Foreskin melanocyte (primary cell): ENCODE measurements at places on chromosomes 11 and 22.

GRCh38 chr22:50014655-50015401 is 2.3 kb upstream of the IL17REL start:
- no peak for DNase-seq

DNA sequence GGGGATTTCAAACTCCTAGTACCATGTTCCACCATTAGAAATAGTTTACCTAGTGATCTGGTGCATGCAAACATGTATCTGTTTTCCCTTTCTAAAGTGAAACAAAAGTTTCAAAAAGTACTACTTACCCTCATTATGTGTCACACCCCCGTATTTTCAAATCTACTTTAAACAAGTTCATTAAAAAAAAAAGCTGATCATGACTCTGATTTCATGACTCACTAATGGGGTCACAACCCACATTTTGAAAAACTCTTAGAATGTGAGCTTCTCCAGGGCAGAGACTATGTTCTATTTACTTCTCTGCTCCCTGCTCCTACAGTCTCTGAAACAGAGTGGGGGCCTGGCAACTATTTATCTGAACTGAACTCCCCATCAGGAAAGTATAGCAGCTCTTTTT is 18.2 kb downstream of the CHRM1 start:
- DNase-seq: no peak

GRCh38 chr11:617912-618682 is 2.3 kb upstream of the IRF7 start:
- no peak for DNase-seq

- DNase-seq: peak; percentile 62
Measured at GRCh38 chr11:82867495-82868082, 32.6 kb downstream of the PRCP start.

- no peak for DNase-seq
Measured at GRCh38 chr11:76790251-76790650, 7.1 kb downstream of the TSKU start.

- no peak for DNase-seq
Measured at GRCh38 chr11:107661656-107662055, 50.2 kb downstream of the SLN start.

- no peak for DNase-seq
Measured at GRCh38 chr11:129605815-129606214, 209.8 kb upstream of the TMEM45B start.

- DNase-seq: no peak
Measured at GRCh38 chr22:49317369-49317768, 510.3 kb downstream of the BRD1 start.

DNA sequence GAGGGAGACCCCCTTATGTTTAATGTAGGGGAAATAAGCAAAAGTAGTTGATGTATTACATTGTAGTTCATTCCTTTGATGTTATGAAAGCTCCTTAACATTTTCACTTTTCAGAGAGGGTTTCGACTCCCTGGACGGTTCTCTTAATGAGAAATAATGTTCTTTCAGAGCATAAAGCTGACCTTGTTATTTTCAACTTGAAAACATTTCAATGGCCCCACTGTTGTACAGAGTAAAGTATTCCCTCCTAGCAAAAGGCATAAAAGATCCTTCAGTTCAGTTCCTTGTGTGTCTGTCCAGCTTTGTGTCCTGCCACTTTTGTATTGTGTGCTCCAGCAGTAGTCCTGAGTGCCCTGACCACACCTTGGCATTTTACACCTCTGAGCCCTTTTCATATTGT is 63.9 kb downstream of the UVRAG start:
- peak; percentile 77 for DNase-seq

- DNase-seq: no peak
Measured at GRCh38 chr22:36486619-36487384, 5.4 kb upstream of the TXN2 start.

DNA sequence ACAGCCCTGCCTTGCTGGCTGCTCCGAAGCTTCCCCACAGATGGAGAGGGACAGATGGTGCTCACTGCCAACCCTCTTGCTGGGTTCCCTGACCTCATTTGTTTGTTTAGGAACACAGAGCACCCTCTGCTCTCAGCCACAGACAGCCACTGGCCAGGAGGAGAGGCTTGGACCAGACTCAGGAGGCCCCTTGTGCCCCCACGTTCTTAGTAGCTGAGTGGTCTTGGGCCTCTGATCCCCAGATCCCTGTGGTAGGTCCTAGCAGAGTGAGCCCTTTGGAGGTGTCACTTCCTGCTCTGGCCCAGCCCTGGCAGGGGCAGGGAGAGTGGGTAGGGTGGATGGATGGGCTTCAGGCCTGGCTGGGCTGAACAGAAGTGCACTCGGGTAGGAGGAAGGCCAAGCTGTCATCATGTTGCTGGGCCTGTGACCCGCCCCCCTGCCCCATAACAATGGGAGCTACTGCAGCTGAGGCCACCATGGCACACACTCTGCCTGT is 84.0 kb downstream of the DHCR7 start:
- DNase-seq: no peak

GRCh38 chr11:5284637-5285036 is 14.9 kb upstream of the HBE1 start:
- no peak for DNase-seq

GRCh38 chr11:67634366-67635230 is 4.9 kb upstream of the NUDT8 start:
- no peak for DNase-seq

DNA sequence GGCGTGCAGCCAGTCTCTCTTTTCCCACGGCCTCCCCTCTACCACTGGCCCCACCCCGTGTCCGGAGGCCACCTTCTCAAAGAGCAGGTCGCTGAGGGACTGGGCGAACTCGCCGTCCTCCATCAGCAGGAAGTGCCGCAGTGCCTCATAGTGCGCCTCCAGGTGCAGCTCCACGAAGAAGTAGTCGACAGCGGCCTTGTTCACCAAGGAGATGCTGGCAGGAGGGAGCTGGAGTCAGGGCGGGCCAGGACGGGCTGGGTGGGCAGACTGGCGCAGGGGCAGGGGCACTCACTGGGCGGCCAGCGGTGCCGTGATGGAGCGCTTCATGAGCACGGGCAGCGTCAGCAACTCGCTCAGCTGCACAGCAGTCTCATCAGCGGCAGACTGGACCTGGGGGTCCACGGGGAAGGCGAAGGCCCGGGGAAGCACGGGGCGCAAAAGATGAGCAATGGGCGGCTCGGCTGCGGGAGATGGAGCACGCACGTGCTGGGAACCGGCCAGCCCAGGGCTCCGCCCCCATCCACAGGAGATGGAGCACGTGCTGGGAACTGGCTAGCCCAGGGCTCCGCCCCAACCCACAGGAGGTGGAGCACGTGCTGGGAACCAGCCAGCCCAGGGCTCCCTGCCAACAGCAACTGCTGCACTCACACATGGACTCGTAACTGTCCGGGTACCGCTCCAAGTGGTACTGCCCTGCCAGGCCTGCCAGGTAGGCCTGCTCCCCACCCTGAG is 18.4 kb downstream of the SELENOO start:
- peak; percentile 45 for DNase-seq

DNA sequence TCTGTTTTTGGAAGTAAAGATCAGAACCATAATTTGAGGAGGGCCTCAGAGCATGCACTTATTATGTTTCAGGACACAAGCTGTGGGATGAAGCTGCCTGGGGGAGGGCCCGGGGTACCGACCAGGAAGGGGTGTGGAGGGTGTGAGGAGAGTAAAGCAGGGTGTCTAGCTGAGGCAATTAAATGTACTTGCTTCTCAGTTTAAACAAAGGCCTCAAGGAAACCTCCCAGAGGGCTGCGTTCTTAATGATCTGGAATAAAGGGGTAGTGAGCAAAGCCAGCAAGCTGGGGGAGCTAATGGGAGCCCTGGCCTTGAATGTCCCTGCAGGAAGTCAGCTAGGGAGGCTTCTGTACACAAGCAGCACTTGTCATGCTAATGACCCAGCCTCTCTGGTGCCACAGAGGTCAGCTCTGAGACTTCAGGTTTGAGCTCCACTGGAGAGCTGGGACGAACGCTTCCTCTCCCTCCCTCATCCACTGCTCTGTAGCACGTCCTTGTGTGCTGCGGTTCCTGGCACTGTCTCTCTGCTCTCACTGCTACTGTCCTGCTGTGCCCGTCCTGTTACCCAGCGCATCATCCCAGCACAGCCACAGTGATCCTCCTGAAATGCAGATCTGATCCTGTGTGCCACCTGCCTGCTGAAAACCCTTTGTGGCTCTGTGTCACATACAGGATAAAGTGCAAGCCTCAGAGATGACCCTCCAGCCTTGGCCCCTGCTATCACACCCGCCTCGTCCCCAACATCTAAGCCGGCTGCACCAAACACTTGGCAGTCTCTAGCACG is 159.7 kb downstream of the DBX1 start:
- DNase-seq: no peak

- DNase-seq: no peak
Measured at GRCh38 chr11:468493-468892, 18.4 kb downstream of the PTDSS2 start.

- no peak for DNase-seq
Measured at GRCh38 chr22:35634943-35635540, 13.2 kb upstream of the APOL6 start.

DNA sequence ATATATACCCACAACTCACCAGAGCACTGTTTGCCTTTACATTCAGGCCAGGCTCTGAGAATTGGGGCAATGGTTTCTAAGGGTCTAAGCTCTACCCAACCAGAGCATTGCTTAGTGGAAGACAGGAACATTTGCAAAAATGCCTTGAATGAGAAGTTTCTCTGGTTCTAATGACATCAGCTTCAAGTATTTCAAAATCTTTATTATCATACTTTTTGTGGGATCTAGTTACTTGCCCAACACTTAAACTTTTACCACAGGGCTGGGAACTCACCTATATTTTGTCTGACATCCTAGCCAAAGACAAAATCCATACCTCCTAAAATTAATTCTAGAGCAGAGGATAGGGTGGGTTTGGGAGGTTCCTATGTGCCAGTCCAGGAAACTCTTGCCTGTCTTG is 51.5 kb downstream of the INSC start:
- no peak for DNase-seq

DNA sequence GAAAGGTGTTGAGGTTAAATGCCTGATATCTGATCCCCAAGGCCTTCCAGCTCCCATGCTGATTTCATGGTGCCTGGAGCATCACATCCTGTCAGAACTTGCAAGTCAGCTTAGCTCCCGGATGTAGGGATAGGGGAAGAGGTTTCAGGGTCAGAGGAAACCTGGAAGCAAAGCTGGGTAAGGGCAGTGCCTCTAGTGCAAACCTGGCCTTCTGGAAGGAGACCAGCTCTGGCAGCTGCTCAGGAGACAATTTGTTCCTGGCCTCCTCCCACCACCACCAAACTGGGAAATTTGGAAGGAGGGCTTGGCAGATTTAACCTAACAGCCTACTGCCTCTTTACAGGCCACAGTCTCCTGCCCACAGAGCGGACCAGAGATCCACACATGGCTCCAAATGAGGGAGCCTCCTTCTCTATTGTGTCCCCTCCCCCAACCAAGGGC is 9.2 kb upstream of the TSKU start:
- no peak for DNase-seq

DNA sequence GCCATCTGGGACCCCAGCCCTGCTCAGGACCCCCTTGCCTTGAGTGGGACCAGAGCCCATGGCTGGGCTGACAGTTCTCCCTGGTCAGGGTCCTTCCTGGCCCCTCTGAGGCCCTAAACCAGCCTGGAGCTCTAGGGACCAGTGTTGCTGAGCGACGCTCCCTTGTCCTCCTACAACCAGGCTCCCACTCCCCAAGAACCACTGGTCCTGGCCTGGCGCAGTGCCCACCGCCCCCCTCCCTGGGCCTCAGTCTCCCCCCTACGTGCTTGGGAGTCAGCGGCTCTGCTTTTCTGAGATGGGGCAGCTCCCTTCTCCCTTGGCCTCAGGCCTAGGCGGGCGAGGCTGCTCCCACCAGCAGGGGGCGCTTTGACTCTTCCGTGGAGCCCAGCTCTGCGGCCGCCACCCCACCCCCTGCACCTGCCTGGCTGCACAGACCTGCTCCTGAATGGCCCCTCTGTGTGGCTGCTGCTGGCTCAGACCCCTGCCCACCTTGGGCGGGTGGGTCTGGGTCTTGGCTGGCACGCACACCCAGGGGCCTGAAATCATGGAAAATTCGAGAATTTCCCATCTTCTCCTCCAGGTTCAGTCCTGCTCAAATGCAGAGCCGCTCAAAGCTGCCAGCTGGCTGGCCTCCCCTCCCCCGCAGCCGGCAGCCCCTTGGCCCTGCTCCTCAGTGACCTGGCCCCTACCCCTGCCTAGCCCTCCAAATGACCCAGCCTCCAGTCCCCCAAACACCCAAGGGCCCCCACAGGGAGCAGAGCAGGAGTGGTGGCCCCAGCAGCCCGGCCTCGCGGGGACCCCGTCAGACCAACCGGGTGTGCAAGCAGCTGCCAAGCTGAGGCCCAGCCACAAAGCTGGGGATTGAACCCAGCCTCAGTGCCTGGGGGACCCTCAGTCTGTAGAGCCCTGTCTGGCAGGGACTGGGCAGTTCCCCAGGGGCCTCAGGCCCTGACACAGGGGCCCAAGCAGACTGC is 9.1 kb downstream of the PRR33 start:
- DNase-seq: peak; percentile 27

DNA sequence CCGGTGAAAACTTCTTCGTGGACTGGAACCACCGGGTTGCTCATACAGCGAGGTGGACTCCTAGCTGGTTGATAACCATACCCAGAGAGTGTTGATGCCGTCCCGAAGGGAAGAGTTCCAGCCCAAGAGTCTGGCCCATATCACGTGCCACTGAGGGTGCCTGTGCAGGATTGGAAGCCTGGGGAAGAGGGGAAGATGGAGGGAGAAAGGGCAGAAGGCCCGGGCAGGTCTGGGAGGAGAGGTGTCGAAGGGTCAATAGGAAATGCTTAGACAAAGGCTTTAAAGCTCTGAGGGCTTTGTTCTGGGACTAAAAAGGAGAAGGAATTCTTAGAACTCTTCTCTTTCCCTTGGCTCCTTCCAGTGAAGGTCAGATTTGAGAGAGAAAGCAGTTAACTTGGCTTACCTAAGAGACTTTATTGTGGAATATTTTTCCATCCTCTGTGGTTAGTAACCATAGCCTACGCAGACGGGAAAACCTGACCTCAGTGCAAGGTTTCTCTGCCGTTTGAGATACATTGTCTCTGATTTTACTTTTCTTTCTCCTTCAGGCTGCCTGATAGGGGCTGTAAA is 70.5 kb downstream of the JAM3 start:
- DNase-seq: no peak

DNA sequence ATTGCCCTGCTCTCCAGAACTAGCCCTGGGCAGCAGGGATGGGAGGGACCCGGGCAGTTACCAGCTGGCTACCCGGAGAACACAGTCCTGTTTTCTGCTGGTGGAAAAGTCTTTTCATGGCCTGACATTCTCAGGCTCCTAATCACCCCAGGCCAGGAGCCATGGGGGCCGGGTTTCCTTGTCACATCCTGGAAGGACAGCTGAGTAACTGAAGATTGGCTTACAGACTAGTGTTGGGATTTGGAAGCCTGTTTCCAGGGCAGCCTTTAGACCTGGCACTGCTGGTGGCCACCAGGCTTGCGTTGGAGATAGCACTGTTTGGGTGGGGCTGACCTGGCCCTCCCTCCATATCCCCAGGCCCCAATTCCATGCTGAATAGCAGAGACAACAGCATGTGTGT is 349.0 kb downstream of the CTTN start:
- no peak for DNase-seq
